Foreskin fibroblast (primary cell): ENCODE measurements at places on chromosomes 7 and 10.

GRCh38 chr7:75729851-75730274 lies 8.9 kb downstream of the HIP1 start:
- DNase-seq = no peak

DNA sequence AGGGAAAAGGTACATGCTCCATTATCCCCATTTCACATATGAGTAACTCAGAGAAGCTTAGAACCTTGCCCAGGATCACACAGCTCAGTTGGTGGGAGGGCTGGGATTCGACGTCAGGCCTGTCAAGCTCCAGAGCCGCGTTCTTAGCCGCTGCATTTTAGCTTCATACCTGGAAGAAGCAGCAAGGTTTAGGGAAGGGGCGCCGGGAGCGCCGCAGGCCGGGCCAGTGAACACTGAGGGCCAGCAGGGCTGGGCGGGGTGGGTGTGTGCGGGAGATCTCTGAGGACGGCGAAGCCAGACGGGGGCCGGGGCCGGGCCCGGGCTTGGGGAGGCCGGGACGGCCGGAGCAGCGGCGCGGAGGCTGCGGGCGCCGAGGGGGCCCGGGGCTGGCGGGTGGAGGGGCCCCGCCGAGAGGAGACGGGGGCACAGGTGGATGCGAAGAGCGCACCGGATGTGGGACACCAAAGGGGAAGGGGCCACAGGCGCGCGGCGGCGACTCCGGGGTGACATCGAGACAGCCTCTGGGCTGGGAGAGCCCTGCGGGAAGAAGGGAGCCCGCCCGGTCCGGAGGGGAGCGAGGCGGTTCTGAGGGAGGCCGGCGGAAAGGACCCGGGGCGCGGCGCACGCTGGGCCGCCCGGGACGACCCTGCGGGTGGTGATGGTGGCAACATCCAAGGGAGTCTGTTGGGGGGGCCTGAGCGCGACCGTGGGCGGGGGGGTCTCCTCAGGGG lies 498 bp downstream of the NDST2 start:
- DNase-seq = peak; percentile 54

DNA sequence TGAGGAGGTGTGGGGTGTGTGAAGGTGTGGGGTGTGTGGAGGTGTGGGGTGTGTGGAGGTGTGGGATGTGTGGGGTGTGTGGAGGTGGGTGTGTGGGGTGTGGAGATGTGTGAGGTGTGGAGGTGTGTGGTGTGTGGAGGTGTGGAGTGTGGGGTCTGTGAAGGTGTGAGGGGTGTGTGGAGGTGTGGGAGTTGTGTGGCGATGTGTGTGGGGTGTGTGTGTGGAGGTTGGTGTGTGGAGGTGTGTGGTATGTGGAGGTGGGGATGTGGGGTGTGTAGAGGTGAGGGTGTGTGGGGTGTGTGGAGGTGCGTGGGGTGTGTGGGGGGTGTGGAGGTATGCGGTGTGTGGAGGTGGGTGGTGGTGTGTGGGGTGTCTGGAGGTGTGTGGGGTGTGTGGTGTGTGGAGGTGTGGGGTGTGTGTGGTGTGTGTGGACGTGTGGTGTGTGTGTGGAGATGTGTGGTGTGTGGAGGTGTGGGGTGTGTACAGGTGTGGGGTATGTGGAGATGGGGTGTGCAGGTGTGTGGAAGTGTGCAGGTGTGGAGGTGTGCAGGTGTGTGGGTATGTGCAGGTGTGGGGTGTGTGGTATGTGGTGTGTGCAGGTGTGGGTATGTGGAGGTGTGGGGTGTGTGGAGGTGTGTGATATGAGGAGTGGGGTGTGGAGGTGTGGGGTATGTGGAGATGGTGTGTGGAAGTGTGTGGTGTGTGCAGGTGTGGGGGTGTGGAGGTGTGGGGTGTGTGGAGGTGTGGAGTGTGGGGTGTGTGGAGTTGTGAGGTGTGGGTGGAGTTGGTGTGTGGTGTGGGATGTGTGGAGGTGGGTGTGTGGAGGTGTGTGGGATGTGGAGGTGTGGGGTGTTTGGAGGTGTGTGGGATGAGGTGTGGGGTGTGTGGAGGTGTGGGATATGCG lies 34.5 kb downstream of the SPDYE17 start:
- DNase-seq = no peak

GRCh38 chr7:71016401-71016800 lies 115.5 kb upstream of the GALNT17 start:
- DNase-seq = no peak

DNA sequence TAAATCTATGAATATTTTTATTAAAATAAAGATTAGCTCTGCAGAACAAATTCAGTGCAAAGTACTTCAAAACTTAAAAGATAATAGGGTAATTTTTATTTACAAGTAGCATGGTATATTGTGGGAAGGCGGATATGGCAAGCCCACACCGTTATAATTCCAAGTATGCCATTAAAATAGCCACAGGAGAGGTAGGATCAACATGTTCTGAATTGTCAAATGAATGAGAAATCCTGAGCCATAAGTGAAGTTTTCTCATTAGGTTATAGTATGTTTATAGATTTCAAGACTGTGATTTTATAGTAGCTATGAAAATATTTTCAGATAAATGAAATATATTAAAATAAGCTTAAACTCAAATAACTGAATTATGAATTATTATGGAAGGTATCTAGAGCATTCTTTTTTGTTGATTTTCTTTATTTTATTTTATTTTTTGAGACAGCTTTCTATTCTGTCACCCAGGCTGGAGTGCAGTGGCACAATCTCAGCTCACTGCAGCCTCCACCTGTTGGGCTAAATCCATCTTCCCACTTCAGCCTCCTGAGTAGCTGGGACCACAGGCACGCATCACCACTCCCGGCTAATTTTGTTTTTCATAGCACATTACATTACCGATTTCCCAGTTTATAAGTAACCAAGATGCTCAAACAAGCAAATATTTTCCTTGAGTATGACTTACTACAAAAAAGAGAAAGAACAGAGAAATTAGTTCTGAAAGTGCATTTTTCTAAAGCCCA lies 956.6 kb downstream of the GATA3 start:
- peak; percentile 18 for DNase-seq

GRCh38 chr7:130367836-130368746 lies 12.2 kb upstream of the CPA1 start:
- DNase-seq = no peak

DNA sequence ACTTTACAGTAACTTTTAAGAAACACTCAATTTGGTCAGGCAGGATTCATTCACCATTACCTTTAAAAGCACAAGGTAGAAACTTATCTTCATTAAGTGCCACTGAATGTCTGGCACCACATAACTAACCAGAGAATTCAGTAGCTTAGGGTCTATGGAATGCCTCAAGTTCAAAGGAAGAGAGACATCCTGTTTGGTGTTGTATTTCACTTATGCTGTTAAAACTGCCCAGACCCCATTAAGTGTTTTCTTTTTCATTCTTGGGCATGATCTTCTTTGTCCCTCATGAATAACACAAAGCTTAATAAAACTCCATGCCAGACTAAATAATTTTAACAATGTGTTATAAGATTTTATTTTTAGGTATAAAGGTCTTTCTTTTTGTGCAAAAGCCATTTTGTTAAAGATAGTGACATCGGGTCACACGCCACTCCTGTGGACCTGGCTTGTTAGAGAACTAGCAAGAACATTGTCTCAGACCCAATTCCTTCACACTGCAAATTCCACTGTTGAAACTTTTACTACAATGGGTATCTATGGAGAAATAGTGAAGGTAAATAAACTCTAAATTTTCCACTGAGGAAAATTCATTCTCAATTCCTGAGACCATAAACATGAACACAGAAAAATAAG lies 221.0 kb downstream of the TWIST1 start:
- no peak for DNase-seq

- DNase-seq = no peak
Measured at GRCh38 chr7:114988026-114988425, 66.1 kb downstream of the MDFIC start.

- DNase-seq = peak; percentile 43
Measured at GRCh38 chr7:137878333-137878961, 31.7 kb upstream of the DGKI start.
